ENCODE measurements at places on chromosomes 5 and 9. TPM values are rescaled to one million over a fixed set of nuclear protein-coding genes. Genes with fewer than 3 reads are reported as not detected.

- no peak for DNase-seq
Observed at GRCh38 chr5:68053202-68053601, 162.4 kb upstream of the PIK3R1 start.

GRCh38 chr9:86175223-86175622 lies 75.9 kb upstream of the GOLM1 start:
- DNase-seq: no peak

DNA sequence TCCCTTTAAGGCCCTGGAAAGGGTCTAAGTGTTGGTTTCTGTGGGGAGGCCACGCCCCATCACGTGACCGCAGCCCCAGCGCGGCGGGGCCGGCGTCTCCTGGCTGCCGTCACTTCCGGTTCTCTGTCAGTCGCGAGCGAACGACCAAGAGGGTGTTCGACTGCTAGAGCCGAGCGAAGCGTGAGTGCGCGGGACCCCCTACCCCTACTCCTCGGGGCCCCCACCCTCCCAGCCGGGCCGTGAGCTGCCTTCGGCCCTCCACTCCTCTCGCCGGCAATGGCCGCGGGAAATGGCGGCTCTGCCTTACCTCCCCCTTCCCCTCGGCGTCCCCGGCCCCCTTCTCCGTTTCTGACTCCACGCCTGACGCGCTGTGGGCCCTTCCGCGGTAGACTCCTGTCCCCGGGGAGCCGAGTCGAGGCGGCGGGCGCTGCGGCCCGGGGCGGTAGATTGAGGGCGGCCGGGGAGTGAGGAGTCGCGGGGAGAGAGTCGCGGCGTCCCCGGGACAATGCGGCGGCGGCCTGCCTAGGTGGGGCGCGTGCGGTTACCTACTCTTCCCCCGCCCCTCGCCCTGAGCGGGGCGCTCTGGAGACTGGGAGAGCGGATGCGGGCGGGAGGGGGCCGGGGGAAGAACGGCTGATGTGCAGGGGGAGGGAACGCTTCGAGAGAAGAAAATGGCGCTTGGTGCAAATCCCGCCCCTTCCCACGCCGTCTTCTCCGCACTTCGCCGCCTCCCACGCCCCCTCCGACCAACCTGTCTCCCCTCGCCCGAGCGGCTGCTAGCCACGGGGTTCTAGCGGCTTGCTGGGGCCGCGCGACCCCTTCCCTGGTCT lies at the start of gene SUB1:
TSS of gene SUB1 (plus strand) at position 112 of the 830 bp plus-strand sequence. CDS start 2,956 bp downstream, outside the sequence.
- DNase-seq: peak; percentile 96

DNA sequence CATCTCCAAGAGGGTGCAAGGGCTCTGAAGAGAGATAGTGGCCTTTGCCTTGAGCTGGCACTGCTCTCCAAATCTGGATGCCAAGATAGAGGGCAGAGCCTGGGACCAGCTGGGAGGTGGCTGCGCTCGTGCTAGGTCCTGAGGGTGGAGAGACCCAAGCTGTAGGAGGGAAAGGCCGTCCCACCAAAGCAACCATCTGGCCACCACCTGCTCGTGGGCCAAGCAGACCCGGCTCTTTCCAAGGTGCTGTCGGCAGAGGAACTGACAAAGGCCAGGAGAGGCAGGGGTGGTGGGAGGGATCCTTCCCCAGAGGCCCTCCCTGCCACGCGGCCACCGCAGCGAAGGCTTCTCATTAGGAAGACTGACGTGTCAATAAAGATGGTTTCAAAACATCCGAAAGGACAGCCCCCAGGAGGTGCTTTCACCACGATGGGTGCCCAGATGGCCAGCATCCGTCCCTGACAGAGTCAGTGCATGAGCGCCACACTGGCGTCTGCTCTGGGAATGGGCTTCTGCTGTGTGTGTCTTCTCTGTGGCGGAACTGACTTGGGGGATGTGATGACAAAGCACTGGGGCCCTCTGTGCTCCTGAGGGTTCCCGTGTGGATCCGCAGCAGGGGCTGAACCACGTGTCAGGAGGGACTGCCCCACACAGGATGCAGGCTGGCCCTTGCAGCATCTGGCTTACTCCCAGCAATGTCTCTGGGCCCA lies 213.5 kb downstream of the FANCC start:
- DNase-seq: no peak

DNA sequence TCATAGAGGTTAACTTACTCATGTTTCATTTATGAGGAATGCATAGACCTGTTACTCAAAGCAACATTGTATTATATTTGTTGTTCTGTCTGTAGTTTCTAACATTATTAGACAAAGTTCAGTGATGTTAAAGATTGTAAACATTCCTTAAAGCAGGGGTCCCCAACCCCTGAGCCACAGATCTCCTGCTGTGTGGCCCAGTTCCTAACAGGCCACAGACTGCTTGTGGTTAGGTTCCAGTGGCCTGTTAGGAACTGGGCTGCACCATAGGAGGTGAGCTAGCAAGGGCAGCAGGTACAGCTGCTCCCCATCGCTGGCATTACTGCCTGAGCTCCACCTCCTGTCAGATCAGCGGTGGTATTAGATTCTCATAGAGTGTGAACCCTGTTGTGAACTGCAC lies 181.1 kb downstream of the KDM4C start:
- DNase-seq: no peak

GRCh38 chr9:72951520-72952380 lies 1.1 kb downstream of the ALDH1A1 start:
- DNase-seq: no peak

DNA sequence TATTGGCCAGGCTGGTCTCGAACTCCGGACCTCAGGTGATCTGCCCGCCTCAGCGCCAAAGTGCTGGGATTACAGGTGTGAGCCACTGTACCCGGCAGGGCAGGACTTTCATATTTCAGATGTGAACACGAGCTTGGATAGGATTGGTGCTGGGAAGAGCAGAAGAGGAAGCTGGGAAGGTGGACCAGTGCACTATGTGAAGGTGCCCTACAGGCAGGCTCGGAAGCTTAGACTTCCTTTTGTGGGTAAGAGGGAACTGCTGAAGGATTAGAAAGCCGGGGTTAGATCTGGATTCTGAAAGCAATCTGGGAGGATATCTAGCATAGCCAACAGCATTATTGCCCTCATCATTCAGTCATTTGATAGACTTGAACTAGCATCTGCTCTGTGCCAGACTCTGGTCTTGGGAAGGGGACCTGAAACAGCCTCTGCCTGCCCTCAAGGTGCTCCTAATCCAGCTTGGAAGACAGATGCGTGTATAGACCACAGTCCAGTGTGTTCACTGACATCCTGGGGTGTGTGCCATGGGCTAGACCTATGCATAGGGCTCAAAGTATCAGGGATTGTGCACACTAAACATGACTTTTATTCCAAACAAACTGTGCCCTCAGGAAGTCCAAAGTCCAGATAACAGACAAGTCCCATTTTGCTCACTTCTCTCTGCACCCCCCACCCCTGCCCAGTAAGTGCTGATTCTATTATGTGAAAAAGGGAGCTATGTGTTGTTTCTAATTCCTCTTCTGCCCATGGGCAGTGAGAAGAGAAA lies 637 bp downstream of the CBY3 start:
- no peak for DNase-seq

- no peak for DNase-seq
Observed at GRCh38 chr5:116646611-116647289, 72.1 kb upstream of the SEMA6A start.

DNA sequence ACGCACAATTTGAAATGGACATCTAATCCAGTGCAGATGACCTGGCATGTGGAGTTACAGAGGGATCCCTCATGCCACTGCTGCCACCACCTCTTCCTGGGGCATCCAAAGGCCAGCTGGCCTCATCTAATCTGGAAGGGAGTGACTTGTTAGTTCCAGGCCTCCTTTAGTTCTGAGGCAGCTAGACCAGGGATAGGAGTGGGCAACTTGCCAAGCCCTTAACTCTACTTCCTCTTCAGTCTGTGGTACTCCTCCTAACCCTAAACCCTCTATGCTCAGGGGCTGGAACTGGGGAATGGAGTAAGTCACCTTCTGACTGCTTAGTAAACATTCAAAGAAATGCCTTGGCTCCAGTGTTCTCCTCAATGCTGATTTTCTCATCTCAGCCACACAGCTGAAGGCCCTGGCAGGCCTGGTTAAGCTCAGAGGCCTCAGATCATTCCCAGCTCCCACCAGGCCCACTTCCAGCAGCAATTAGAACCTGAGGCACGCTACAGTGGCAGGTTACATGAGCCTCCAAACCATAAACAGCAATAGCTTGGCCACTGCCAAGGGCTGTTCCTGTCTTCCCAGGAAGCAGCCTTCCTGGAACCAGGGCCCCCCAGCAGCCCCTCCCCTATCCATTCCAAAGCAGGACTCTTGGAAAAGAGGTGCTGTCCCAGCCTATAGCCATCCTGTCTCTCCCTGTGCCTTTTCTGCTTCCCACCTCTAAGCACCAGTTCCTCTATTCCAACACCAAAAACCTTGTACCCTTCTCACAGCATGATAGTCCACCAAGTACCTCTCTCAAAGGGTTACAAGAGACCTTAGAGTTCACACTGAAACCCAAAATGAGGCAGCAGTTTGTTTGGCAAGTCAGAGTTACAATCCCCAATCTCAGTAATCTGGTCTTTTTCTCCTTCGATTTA lies 2.0 kb downstream of the EIF4EBP3 start:
- no peak for DNase-seq

GRCh38 chr9:21326526-21327139 lies 8.6 kb downstream of the KLHL9 start:
- no peak for DNase-seq

GRCh38 chr5:33891788-33892619 lies at the start of gene ADAMTS12:
ADAMTS12 (minus strand) TSS chr5:33891990; CDS start chr5:33891856, 134 bp downstream.
- peak; percentile 75 for DNase-seq

GRCh38 chr5:18397891-18398290 lies 763.6 kb downstream of the TAF11L14 start:
- no peak for DNase-seq

The OLFML2A gene
- 5.8 TPM for total RNA-seq

The FAM200C gene
- 4.3 TPM for total RNA-seq

The PCDHGA2 gene
- total RNA-seq: 1.1 TPM

Measured in H9 (cell line).